Stimulated activated CD4-positive, alpha-beta T cell treated with anti-CD3 and anti-CD28 coated beads, TNF-alpha, amount 100 ng/mL, for 48 hours (primary cell): ENCODE measurements at places on chromosomes 4 and X.
A peak's percentile ranks its signal among the peaks of the same experiment; 100 is the strongest.

DNA sequence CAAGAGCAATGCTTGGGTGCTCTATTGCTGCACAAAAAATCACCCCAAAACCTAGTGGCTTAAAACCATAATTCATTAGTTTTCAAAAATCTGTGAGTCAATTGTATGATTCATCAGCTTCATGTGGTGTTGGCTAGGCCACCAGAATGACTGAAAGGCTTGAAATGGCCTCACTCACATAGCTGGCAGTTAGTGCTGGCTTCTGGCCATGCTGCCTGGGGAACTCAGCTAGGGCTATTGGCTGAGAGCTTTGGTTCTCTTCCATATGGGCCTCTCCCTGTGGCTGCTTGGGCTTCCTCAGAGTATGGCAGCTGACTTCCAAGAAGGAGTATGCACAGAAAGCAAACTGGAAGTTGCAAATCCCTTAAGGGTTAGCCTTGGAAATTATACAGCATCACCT is 3.1 kb upstream of the MTMR1 start:
- DNase-seq, result no peak

- DNase-seq, result peak; percentile 36
Measured at GRCh38 chr4:1792832-1793495, at the start of gene FGFR3. TSS of gene FGFR3 (plus strand) at chr4:1793293. CDS start at chr4:1793935, 642 bp downstream.

DNA sequence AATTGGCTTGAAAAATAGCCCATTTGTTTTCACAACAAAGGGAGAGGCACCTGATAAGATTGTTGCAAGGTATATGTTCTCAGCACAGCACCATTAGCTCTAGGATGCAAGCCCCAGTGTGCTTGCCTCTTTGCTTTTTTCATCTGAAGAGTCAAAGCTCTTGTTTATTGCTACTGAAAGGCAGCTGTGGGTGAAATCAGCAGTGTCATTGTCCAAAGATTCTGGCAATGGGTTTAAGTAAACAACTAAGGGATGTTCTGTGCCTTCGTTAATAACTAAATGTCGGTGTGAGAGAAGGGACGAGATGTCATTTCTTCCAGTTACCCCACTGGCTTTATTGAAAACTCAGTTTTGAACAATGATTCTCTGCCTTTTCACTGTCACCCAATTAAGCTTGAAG is 567.7 kb downstream of the KCNIP4 start:
- DNase-seq, result no peak

GRCh38 chrX:135340831-135341230 is 31.6 kb downstream of the ETDC start:
- no peak for DNase-seq

DNA sequence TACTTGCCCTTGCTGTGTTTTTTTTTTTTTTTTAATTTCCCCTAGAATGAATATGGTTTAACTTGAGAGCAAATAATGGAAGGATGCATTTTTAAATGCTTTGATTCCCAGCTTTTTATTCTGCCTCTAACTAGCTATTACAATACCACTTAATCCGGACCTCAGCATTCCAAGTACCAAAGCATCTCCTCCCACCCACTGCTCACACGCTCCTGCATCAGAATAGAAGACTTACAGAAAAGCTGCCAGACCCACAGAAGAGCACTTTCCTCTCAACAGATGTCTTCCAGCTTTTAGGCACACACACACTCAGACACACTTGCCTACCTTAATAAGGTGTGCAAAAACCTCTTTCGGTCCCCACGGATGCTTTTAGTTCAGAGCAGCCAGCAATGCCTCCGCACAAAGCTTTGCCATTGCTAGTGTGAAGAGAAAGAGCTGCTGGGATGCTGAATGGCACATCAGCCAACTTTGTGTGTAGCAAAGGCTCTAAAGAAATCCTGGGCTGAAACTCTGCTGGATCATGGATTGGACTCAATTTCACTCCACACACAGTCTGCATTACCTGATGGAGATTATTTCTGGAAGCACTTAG is 1056.2 kb downstream of the DMD start:
- no peak for DNase-seq

- no peak for DNase-seq
Measured at GRCh38 chrX:70497026-70497425, 52.4 kb downstream of the DLG3 start.

- no peak for DNase-seq
Measured at GRCh38 chr4:174757736-174758135, 71.3 kb downstream of the GLRA3 start.

DNA sequence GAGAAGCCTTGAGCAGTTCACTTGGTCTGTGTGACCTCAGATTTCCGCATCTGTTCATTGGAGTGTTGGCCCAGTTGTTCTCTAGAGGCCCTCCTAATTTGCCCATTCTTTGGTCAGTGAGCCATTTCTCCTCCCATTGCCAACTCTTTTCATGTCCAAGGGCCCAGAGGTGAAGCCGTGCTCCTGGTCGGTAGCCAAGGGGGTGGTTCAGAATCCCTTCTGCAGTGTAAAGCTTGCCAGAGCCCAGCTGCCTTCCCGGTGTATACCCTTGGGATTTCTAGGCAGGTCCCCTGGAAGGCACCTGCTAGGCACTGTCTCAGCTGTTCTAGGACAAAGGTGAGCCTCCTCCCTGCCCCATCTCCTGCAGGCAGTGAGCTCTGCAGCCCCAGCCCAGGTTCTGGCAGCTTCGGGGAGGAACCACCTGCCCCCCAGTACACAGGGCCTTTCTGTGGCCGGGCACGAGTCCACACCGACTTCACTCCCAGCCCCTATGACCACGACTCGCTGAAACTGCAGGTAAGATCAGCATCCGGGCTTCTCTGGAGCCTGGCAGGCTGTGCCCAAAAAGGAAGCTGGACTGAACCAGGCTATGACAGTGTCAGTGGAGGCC is 12.3 kb downstream of the SASH3 start:
- no peak for DNase-seq

DNA sequence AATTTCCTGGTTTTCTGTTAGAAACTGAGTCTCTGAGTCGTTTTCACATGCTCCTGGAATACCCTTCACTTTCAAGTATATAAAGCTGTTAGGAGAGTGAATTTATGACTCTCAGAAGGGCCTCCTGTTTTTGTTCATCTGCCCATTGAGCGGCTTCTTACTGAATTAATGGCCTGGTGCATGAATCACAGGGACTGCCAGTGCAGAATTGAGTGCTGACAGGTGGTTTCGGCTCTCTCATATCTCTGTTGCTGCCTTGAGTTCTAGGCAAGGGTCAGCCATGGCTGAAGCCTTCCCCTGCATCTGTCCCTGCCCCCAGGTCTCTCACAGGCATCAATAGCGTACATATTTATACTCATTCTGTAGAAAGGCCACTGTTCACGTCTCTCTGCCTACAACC is 22.7 kb upstream of the SEPSECS start:
- DNase-seq, result no peak

GRCh38 chr4:45846016-45846415 is 277.8 kb downstream of the GABRG1 start:
- DNase-seq, result no peak

GRCh38 chr4:147163311-147163710 is 217.6 kb upstream of the TTC29 start:
- no peak for DNase-seq

- no peak for DNase-seq
Measured at GRCh38 chrX:123487236-123487635, 245.6 kb downstream of the THOC2 start.

DNA sequence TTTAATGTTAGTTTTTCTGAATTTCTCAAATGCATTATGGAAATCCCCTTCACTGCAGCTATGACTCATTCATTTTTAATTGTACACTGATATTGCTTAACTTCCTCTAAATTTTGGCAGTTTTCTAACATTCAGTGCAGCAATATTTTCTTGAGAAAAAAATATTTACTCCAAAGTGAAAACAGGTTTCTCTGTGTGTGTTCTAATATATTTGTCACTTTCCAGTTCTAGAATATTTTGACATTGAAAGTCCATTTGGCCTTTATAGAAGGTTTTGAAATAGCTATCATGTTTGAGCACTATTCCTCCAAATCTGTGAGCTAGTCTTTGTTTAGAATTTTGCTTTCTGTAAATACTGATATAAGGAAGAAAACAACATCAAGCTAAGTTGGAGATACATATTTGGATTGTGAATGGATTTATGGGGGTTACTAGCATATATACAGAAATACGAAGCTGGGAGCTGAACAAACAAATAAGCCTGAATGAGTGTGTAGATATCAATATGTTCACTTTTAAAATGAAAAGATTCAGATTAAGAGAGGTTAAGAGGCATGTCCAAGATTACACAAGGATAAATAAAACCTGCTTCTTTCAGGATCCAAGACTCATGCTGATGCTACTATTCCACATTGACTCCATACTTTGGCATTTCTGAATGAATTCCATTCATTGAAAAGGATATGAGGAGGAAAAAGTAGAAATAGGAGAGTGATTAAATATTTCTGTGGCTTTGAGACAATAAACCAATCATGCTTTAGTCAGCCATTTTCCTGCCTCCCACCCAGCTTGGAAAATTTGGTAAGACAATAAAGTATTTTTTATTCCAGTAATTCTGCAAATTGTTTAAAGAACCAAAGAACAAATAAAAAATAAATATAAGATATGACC is 57.3 kb upstream of the SLIT2 start:
- DNase-seq, result no peak

- no peak for DNase-seq
Measured at GRCh38 chr4:174713181-174713580, 115.9 kb downstream of the GLRA3 start.

DNA sequence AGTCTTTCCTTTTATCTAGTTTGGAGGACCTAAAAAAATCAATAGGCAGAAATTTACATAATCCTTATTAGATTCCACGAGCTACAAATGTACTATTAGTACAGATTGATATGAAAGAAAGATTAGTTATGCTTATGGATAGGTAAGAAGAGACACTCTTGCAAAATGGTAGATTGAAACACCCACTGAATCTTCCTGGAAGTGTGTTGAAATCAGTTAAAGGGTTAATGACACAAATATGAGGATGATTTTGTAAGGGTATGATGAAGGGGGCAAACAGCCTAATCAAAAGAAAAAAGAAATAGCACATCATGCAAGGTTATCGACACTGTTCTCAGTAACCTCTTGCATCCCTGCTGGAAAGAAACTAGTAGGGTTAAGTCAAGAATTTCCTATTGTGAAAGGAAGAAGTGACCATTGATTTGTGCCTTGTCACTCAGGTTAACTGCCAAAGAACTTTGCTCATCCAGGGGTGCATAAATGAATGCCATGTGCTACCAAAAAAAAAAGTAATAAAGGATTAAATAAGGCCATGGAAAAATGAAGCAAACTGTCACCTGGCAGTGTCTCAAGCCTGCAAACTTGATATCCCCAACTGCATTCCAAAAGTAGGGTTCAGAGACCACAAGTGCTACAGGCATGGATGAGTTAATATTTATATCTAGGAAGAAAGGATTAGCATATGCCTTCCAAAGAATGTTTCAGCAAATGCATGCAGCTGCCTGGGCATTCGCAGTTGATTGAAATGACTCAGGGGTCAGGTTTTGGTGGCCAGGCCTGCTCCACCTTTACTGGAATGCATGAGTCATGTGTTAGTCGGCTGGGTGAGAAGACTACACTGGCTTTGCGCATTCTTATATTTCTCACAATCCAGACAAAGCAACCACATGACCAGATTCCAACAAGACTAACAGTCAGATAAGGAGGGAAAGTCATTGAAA is 78.3 kb upstream of the ATXN3L start:
- DNase-seq, result no peak

- no peak for DNase-seq
Measured at GRCh38 chrX:8815460-8816065, 14.4 kb upstream of the FAM9A start.

DNA sequence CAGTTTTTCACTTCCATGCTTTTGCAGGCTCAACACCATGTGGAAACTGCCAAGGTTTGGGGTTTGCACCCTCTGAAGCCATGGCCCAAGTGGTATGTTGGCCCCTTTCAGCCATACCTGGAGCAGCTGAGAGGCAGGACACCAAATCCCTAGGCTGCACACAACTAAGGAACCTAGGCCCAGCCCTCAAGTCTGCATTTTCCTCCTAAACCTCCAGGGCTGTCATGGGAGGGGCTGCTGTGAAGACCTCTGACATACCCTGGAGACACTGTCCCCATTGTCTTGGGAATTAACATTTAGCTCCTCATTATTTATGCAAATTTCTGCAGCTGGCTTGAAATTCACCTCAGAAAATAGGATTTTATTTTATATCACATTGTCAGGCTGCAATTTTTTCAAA is 856.1 kb downstream of the TECRL start:
- DNase-seq, result no peak

DNA sequence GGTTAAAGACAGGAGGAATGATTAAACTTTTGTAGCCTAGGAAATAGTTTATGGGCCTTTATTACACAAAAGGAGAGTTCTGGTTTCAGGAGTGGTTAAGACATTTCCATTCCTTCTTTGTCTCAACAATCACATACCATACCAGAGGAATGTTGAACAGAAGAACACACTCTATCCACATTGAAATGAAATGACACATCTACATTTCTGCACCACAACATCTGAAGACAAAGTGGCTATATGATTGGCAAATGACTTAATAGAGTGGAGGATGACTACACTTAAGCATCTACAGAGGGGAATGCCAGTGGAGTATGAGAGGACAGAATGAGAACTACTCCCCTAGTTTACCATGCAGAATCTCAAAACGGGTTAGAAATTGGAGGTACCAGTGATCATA is 8.0 kb downstream of the CYP2U1 start:
- no peak for DNase-seq

- no peak for DNase-seq
Measured at GRCh38 chr4:148061795-148062194, 329.9 kb downstream of the ARHGAP10 start.

DNA sequence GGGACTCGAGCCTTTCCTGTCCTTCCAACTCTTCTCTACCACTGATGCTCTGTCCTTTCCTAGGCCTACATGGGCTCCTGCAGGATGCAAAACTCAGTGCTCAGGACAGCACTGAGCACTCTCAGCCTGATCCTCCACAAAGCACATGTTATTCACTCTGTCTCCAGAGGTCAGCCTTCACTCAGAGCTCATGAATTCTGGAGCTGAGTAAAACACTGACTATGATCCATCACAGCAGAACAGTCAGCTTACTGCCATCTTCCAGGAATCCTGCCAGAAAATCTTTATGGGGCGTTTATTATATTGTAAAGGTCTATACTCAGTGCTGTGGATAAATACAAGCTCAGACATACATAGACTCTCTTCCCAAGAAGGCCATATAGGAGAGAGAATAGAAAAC is 121.5 kb upstream of the CPEB2 start:
- DNase-seq, result no peak

- no peak for DNase-seq
Measured at GRCh38 chrX:136691028-136691809, 43.3 kb downstream of the CD40LG start.

DNA sequence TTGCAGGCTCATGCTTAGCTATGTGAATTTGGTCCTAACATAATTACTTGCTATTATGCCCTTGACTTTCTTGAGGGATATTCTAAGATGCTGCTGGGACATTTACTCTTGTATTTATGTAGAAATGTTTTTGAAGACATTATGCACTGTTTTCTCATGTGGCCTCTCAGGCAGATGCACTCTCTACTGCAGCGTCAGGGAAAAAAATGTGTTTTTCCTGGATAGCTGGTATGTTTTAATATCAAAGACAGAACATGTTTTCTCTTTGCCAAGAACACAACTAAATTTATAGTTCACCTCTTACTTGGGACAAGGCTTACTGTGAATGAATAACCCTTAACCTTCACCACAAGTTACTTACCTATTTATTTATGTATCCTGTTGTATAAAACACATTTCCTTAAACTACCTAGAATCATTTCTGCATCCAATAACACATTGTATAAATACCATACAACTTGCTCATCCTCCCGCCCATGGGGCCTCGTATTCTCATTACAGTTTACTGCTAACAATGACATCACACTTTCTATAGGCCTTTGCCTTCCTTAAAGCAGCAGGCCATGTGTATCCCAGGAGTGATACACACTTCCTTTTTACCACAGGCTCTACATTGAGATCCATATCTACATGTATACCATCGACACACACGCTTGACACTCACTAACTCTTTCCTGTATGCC is 178.7 kb downstream of the SLIT2 start:
- DNase-seq, result no peak
